ENCODE measurements at places on chromosomes 6 and 20.

DNA sequence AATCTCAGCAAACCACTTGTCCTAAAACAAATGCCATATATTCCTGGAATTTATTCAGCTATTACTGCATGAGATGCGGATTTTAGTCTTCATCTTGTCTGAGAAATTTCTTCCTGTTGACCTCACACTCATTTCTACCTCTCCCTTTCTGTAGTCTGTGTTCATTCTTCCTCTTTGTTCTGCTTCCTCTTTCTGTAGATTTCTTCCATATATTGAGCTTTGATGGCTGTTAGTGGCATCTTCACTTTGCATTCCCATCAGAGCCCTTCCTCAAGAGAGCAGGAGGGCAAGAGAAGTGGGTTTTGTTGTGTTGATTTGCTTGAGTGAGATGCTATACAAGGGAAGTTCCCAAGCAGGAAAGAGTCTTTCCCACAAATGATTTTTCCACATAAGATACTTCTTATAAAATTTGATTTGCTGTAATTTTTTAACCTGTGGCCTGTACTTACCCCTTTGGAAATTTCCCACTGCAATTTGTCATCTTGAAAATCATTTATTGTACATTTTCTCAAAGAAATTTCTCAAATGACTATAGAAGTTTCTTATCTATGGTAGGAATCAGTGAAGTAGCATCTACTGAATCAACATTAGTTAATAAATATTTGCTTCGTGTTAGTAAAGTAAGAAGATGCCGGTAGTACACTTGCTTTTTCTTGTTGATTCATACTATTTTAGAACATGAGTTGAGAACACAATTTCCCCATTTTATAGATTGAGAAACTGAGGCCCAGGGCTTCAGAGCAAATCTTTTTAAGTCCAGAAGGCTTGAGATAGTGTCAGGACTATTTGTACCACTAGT is 43.8 kb downstream of the MAP3K4 start:
- DNase-seq = peak; percentile 9

DNA sequence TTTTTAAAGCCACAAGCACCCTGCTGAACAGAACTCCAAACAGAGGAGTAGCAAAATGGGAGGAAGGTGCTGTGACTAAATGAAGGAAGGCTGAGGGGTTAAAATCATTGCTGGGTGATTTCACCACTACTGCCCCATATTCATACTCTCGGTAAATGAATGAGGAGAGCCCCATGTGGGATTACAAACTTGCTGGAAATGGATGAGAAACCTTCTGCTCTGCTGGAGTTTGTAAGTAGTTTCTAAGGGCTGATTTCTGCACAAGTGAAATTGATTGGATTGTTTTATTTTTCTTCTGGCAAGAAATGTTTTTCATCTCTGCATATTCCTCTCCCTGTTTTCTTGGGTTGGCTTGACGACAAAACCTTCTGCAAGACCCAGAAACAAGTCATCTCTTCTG is 533.5 kb upstream of the MMS22L start:
- no peak for DNase-seq

GRCh38 chr6:55047451-55048044 is 126.8 kb upstream of the HCRTR2 start:
- peak; percentile 79 for DNase-seq

- no peak for DNase-seq
Measured at GRCh38 chr20:24720957-24721356, 228.1 kb upstream of the CST7 start.

DNA sequence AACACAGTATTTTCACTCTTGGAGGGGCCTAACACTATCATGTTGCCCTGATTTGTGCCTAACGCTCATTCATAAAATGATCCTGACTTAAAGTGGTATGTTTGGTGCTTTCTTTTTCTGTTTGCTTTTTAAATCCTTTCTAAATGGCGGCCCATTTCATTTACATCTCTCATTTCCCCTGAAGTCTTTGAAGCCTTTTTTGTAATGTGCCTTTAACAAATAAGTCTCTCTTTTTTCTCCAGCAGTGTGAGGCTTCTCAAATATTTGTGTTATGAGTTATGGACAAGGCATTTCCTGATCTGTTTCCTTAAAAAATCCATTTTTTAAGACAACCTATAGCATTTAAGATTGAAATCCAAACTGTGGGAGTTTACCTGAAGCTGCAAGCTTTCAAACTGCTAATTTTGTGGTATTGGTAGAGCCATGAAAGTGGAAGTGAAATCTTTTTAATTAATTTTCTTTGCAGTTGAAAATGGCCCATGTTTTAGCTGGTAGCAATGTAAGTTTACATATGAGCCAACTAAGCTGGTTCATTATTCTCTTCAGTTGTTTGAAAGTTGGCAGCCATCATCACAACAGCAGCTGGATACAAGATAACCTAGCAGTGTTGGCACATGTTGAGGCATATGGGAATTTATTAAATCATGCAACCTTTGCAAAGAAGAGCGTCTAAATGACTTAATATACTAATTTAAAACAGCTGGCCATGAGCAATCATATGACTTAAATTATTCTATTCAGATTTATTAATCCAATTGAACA is 469.7 kb downstream of the CDKAL1 start:
- DNase-seq = no peak

- DNase-seq = no peak
Measured at GRCh38 chr20:57715268-57715904, 5.6 kb upstream of the PMEPA1 start.

DNA sequence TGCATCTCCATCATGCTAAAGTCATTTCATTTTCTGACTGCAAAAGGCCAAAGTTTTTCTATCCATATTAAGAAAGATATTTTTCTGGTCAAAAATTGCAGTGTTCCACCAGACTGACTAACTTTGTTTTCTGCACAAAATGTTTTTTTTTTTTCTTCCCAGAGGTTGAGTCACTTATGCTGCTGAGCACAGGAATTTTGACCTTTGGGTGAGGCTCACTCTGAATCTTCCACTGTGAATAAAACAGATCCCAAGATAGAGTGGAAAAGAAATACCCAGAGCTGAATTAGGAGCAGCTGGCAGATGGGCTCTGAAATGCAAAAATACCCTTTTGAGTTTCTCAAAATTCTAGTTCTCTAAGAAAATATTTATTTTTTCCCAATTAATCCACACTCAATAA is 996.8 kb downstream of the KIF16B start:
- no peak for DNase-seq

GRCh38 chr6:154921482-154921881 is 73.6 kb upstream of the TIAM2 start:
- DNase-seq = peak; percentile 3

GRCh38 chr6:116476002-116476678 is 15.0 kb downstream of the CALHM6 start:
- DNase-seq = peak; percentile 61

DNA sequence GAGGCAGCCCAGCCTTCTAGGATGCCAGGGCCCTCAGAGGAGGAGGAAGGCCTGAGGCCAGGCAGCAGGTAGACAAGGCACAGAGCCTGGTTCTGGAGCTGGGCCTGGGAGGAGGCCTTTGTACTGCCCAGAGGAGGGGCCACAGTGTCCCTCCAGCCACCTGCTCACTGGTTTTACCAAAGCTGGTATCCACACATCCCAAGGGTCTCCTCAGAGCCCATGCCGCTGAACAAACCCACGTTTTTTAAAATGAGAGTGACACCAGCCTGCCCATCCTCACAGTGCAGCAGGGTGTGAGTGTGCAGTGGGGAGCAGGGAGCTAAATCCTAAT is 162.7 kb downstream of the LY86 start:
- no peak for DNase-seq

DNA sequence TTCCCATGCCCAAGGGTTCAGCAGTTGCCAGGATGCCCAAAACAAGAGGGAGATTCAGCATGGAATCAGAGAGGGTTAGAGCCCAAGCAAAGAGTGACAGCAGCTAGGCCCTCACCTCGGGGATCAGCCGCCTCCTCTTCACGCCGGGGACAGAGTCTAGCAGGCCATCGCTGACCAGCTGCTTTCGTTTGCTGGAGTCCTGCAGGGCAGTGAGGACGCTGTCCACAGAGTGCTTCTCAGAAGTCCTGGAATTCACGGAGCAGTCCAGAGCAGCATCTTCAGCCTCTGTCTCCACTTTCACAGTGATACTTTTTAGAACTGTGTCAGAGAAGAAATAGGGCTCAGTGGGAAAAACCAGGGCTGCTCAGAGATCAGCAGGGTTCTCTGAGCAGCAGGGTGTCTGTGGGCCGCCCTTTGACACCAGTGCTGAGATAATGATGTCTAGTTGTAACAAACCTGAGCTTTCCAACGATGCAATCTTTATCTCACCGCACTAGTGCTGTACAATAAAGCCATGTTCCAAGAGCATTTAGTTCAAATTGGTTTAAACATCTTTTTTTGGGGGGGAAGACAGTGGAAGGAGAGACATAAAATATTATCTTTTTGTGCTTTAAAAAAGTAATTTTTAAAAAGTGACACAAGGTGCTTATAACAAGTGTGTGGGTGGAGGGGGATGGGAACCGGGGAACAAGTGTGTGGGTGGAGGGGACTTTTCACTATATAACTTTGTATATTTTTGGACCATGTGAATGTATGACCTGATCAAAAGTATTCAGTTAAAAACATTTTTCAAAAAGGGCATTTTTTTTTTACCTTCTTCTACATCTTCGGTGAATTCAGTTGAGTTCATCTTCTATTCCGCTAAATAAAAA is 16.6 kb downstream of the BEND3 start:
- DNase-seq = no peak

- DNase-seq = peak; percentile 46
Measured at GRCh38 chr6:46221222-46221793, 50.5 kb upstream of the ENPP5 start.

DNA sequence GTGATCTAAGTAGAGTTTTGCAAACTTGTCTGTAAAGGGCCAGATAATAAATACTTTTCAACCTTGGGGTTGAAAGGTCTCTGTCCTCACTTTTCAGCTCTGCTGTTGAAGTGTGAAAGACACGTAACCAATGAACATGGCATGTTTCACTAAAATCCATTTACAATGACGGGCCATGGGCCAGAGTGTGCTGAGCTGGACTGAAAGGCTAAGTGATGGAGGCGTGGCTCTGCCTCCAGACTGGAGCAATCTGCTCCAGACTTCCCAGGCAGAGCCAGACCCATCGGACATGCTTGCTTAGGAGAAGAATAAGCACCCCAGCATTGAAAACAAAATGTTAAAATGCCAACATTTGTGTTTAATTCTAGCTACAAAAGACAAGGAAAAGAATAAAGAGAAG is 41.4 kb downstream of the SCAND1 start:
- no peak for DNase-seq

DNA sequence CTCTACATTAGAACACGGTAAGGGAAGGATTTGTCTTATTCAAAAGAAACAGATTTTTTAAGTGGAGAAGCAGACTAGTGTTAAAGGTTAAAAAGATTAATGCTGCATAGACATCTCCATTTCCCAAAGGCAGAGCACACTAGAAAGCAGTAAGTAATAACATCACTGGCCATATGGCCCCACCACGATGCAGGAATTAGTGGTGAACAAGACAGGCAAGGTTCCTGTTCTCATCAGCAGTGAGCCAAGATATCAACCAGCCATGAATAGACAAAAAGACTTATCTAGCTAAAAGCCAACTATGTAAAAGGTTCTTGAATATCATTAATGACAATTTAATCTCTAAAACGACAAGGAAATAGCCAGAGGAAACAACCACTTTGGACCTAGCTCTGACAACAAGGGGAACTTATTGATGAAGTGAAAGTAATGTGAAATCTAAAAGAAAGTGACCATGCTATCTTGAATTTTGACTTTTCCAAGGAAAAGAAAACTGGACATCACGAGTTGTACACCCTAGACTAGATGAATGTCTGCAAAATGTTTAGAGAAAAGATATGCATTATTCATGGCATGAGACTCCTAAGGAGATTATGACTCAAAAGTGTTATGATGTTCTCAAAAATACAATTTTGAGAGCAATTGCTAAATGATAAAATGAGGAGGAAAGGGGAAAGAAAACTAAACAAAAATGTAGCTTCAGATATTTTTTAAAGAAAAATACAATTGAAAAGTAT is 157.9 kb upstream of the STXBP5 start:
- DNase-seq = no peak

- peak; percentile 24 for DNase-seq
Measured at GRCh38 chr20:31537890-31538289, 23.6 kb downstream of the HM13 start.

Data from inflammatory macrophage treated with lipopolysaccharide for 1 hour (primary cell).